ENCODE measurements at places on chromosomes 1 and 21.

GRCh38 chr1:84089867-84090266, 54.2 kb upstream of the PRKACB start:
- DNase-seq = no peak

- no peak for DNase-seq
Observed at GRCh38 chr1:158037866-158038359, 44.5 kb downstream of the KIRREL1 start.

DNA sequence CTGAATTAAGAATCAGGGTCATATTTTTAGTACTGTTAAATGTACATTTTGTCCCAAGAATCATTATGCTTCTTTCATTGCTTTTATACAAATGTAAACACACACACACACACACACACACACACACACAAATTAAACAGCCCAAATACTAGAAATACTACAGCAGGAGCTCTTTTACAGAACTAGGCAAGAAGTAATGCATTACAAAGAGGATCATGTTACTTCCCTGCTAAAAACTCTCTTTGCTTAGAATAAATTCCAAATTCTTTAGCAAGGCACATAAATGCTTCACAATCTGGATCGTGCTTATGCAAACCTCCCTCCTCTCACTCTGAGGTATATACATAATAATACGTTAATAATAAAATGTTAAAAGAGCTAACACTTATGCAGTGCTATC, 720.4 kb upstream of the ADGRL4 start:
- no peak for DNase-seq

GRCh38 chr1:15386164-15386749, 23.4 kb upstream of the EFHD2 start:
- no peak for DNase-seq

- no peak for DNase-seq
Observed at GRCh38 chr1:203051841-203052324, 25.6 kb downstream of the PPFIA4 start.

All from GM12892 (cell line).